ENCODE measurements at places on chromosomes 5 and 9.
A peak's percentile ranks its signal among the peaks of the same experiment; 100 is the strongest.

- no peak for DNase-seq
Observed at GRCh38 chr9:127550751-127551150, 61.3 kb upstream of the STXBP1 start.

- peak; percentile 53 for DNase-seq
Observed at GRCh38 chr9:113957351-113957750, 81.2 kb downstream of the ZNF618 start.

DNA sequence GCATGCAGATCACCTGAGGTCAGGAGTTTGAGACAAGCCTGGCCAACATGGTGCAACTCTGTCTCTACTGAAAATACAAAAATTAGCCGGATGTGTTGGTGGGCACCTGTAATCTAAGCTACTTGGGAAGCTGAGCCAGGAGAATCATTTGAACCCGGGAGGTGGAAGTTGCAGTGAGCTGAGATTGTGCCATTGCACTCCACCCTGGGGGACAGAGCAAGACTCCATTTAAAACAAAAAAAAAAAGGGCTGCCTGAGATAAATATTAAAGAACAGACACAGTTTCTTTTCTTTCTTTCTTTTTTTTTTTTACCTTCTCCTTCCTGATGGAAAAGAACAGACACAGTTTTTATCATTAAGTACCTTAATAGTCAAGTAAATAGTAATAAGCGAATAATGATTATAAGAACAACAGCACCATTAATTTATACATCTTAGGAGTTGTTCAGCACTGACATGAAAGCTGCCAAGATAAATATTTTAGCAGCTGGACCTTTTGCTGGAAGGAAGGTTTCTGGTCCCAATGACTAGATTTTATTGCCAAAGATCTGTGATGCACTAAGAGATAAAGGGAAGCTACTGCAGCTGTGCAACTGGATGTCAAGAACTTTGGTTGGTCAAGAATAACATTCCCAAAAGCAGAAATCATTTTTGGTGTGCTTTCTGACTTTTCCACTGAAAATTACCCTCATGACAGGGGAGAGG lies 7.0 kb downstream of the CENPP start:
- no peak for DNase-seq

GRCh38 chr5:124906339-124907097 lies 160.1 kb upstream of the ZNF608 start:
- peak; percentile 45 for DNase-seq

DNA sequence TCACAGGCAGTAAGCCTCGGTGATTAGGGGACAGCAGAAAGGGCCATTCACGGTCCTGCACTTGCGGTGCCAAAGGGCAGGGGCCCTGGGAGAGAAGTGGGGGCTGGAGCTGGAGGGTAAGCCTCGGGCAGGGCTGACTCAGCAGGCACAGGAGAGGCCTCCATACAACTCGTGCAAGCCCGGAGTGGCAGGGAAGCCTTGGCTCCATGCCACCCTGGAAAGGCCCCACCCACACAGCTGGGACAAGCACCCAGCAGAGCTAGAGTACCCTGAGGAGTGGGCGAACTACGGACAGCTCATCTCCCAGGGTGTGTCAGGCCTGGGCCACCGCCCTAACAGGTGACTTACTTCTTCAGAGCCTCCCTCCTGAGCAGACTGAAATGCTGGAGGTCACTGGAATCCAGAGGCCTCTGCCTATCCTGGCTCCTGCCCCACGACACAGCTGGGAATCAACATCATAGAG lies 5.6 kb upstream of the CAMK2A start:
- peak; percentile 37 for DNase-seq

- peak; percentile 91 for DNase-seq
Observed at GRCh38 chr9:16058131-16058549, 505.3 kb downstream of the CCDC171 start.

GRCh38 chr9:74644023-74644422 lies 146.9 kb downstream of the RORB start:
- DNase-seq = no peak

- no peak for DNase-seq
Observed at GRCh38 chr9:109868207-109868606, 88.2 kb downstream of the PALM2AKAP2 start.

- no peak for DNase-seq
Observed at GRCh38 chr5:158147227-158147626, 288.3 kb upstream of the CLINT1 start.

- DNase-seq = no peak
Observed at GRCh38 chr9:135302329-135303279, 177.0 kb upstream of the PPP1R26 start.

DNA sequence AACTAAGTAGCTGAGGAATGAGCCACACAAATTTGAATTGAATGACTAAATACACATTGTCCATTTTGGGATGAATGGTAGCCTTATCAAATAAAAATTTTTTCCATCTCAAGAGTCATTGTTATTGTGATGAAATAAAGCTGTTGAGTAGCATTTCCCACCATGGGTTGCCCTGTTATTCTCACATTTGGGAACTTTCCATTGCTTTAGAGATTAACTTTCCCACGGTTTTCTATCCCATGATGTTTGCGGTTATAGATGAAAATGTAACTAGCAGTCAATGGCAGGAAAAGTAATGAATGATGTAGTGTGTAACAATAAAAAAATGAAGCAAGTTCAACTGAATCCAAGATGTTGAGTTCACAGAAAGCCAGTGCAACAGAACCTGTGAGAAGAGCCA lies 59.9 kb upstream of the PLPP1 start:
- DNase-seq = no peak

All from HCEC 1CT (cell line).